ENCODE measurements at places on chromosomes 5 and 9. TPM values are rescaled to one million over a fixed set of nuclear protein-coding genes. Genes with fewer than 3 reads are reported as not detected.

DNA sequence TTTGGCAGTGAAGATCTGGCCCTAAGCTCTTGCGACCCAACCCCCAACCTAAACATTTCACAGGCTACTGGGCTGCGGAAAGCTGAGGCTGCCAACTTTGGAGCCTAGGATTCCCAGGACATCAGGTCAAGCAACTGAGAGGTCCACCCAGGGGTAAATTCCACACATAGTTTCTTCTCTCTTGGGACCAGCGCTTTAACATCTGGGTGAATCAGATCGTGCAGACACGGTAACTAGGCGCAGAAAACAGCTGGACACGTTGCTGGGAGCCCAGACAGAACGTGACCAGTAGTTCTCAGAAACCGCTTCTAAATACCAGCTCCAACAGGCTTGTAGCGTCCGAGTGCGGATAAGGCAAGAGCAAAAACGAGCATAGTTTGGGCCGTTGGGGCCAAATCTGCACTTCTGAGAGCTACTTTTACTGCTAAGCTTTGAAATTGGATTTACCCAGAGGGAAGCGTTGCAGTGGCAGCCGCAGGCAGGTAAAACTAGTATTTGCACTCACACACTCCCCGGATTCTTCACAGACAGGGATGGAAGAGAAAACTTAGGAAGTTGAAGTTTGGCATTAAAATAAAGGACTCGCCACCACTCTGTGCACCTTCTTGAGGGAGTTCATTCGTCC lies 11.8 kb downstream of the ITGA1 start:
- no peak for DNase-seq

DNA sequence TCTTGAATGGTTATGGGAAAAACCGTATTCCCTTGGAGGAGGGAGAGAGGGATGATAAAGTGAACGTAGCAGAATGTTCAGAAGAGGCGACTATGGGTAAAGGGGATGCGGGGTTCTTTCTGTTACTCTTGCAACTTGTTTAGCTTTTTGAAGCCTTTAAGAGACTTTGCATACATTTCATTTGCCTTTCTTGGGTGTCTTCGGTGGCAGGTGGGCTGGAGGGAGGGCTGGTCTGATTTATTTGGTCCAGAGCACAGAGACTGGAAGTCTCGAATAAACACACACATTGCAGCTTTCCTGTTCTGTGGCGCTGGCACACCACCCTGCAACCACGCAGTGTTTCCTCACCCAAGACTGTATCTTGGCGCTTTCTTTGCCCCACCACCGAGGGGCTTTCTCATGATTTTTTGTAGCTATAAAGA lies 23.2 kb downstream of the TTF1 start:
- DNase-seq: no peak

DNA sequence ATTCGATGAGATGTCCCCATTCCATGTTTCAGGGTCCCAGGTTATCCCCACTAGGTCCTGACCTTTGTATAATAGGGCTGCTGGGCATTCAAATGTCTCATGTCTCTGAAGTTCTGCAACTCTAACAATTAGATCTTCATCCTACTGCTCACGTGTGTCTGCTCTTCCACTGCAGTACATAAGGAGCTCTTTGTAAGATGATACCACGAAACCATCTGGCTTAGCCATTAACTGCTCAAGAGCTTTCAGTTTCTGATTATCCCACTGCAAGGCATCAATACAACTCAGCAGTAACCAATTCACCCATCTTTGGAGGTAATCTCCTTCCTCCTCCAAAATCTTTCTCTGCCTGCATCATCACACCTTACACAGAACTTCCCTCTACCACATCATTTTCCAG lies 49.9 kb upstream of the PPP2CA start:
- DNase-seq: no peak

DNA sequence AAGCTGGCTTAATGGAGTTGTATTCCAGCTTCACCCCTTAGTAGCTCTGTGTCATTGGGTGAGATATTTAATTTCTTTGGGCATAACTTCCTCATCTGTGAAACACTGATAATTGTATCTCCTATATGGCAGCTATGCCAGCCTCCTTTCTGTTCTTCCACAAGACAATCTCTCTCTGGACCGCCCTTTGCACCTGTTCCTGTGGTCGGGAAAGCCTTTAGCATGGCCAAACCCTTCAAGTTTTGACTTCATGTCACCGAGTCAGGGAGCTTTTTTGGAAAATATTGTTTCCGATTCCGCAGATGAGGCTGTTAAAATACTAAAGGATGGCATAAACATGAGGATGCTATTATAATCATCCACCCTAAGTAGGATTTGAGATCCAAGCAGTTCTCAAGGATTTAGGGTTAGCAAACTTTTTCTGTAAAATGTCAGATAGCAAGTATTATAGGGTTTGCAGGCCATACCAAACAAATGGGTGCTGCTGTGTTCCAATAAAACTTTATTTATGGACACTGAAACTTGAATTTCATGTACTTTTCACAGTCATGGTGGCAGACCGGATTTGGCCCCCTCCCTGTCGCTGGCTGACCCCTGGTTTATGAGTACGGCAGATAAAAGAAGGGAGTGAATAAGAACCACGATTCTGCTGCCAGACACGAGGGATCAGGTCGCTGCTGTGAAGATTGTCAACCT lies 695 bp upstream of the NDFIP1 start:
- no peak for DNase-seq

The GBGT1 gene
- 23.4 TPM for total RNA-seq

DNA sequence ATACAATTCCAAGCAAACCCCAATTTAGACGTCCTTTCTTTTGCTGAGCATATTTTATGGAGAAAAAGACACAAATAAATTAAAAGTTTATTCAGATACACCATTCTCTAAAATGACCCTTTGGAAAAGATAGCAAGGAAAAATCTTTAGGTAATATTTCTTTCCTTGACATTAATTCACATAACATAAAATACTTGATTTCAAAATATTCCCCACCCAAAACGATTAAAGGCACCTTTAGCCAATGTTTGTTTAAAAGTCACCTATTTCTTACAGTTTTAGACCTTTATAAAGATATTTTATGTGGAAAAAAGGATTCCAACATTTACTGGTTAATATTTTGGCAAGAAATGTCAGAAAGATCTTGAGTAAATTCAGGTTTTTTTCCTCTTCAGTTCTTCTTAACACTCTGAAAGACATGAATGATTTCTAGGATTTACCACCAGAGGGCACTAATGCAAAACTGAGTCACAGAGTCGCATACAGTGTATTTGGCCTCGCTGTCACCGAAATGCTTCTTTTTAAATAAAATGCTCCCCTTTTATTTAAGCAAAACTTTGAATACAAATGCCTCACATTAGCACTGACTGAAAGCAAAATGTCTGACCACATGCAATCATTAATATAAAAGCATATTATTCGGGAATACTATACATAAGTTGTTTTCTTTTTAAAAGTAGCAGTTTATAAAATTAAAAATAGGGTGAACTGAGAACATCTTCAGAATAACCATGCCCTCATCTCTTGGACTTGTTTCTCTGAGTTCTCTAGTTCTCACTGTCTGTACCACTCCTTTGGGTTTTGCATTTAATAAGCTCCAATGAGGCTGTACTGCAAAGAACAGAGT lies 122.5 kb downstream of the SLC1A3 start:
- no peak for DNase-seq

DNA sequence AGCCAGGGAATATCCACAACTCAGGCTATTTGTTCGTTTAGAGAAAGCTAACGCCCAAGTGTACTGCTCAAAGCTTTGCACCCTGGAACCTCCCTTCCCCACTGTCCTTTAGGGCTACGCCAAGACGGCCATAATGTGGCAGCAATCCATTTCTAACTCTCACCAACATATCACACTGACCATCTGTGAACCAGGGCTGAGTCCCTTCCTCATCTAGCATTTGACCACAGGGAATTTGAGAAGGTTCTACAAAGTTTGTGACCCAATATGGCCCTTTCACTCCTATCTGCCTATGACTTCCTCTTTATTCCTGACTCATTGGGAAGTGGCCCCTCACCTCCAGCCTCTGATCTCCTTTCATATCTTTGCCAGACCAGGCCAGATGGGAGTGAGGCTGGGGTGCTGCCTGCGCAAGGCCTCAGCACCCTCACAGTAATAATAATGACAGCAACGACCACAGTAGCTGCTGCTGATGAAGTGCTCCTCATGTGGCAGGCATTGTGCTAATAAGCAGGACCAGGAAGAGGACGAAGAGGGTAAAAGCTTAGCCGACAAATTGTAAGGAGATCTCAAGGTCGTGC lies 9.3 kb upstream of the ARAP3 start:
- no peak for DNase-seq

- DNase-seq: no peak
Measured at GRCh38 chr9:86494644-86495111, 140.5 kb upstream of the TUT7 start.

The ANKHD1 gene
- total RNA-seq: 115 TPM

The BAG1 gene
- 58.8 TPM for total RNA-seq

GRCh38 chr5:28488752-28489151 lies 1450.4 kb upstream of the CDH9 start:
- no peak for DNase-seq

The CAAP1 gene
- 14.6 TPM for total RNA-seq

DNA sequence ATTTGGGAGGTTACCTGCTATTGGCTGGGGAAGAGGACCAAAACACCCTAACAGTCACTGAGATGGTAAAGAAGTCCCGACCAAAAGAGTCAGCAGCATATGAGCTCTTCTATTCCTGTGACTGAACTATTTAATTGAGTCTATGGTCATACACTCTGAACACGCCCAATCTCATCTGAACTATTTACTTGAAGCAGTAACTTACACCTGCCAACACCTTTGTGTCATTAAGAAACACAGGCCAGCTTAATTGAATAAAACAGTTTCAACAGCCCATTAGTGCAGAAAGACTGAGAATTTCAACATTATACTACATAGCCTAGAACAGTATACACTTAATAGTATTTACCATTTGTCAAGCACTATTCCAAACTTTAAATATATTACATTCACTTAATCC lies 47.8 kb downstream of the NR6A1 start:
- no peak for DNase-seq

DNA sequence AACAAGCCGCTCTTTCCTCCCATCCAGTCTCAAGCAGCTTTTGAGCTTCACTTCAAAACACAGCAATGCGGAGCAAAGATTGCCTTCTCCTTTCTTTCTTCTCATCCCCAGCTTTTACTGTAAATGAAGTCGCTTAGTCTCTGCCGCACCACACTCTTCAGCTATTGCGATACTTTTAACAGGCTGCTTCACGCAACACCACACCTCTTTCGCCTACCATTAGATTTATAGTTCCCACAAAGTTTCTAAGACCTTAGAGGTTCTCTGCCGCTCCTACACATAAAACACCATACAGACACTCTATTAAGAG lies 711 bp downstream of the PGGT1B start:
- DNase-seq: no peak

The IFNB1 gene
- total RNA-seq: not detected

DNA sequence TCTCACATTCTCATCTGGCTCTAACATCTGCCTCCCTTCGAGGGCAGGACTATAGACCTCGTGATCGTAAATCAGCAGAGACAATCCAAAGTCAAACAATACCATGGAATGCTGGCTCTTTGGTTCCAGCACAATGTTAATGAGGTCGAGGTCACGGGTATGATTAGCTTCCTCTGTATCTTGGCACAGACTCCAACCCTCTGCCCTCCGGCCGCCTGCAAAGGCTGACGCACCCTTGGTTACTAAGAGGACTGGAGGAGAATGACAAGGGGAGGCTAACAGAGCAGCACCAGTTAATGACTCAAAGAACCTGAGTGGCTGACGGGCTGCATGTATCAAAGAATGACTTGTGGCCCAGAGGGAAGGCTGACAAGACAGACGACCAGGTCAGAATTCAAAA lies 10.1 kb downstream of the LHFPL2 start:
- no peak for DNase-seq

- DNase-seq: no peak
Measured at GRCh38 chr5:33764786-33765185, 127.0 kb downstream of the ADAMTS12 start.

DNA sequence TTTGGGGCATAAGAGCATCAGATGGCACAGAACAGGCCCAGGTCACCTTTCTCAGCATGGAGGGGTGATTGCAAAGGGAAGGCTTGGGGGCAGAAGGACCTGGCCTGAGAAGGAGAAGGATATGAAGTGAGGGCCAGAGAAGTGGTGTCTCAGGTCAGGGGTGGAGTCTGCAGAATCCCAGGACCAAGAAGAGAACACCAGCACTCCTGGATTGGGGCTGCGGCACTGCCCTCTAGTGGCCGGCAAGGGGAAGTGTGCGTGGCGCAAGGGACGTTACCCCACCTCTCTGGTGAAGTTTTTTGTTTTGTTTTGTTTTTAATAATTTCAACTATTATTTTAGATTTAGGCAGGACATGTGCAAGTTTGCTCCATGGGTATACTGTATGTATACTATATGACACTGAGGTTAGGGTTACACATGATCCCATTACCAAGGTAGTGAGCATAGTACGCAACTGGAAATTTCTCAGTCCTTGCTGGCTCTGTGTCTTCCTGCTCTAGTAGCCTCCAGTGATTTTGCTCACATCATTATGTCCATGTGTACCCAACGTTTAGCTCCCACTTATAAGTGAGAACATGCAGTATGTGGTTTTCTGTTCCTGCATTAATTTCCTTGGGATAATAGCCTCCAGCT lies 1548.6 kb downstream of the EFNA5 start:
- DNase-seq: no peak

- no peak for DNase-seq
Measured at GRCh38 chr9:129828051-129828450, 4.1 kb upstream of the TOR1A start.

DNA sequence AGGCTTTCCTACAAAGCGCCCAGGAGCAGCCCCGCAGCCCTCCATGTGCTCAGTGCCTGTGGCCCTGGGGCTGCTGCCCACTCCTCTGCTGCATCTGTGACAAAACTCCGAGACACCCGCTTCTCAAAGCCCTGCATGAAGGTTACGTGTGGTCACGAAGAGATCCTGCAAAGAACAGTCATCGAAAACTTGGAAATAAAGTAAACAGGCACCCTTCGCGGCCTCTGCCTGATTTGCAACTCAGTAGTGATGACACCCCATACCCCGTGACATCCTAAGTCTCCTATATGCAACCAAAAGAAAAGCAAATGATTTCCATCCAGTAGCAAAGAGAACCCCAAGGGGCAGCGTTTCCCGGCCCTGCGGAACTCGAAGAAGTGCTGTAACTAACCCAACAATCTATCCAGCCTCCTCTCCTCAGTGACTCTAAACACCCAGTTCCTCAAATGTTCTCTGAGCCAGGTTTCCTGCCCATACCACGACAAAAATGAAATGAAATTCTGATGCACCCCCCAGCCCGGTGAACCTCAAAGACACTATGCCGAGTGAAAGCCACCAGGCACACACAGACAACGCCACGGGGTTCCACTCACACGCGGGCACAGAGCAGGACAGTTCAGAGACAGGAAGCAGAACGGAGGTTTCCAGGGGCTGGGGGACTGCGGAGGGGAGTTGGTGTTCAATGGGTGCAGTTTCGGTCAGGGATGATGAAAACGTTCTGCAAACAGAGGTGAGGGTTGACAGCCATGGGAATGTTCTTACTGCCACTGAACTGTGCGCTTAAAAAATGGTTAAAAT lies 19.0 kb downstream of the NACC2 start:
- no peak for DNase-seq

The PTGR1 gene
- total RNA-seq: 54.4 TPM

GRCh38 chr9:69817202-69817601 lies 3.4 kb upstream of the CFAP95 start:
- DNase-seq: no peak

Measured in omental fat pad (tissue), 4 donors.